ENCODE measurements at places on chromosomes 11 and 22. TPM values are rescaled to one million over a fixed set of nuclear protein-coding genes. Genes with fewer than 3 reads are reported as not detected.

FGF4 gene
- total RNA-seq = not detected

CDC42BPG gene
- total RNA-seq = under 0.01 TPM

KRTAP5-8 gene
- total RNA-seq = not detected

SAA4 gene
- not detected for total RNA-seq

OR51B2 gene
- not detected for total RNA-seq

MMP11 gene
- total RNA-seq = 15.4 TPM

CHST1 gene
- 0.59 TPM for total RNA-seq

FXYD6 gene
- not detected for total RNA-seq

TPH1 gene
- total RNA-seq = not detected

MS4A12 gene
- total RNA-seq = not detected

OR52I1 gene
- not detected for total RNA-seq

NCAM1 gene
- 14.2 TPM for total RNA-seq

IGF2 gene
- total RNA-seq = 1.5 TPM

OR10A2 gene
- not detected for total RNA-seq

SYT12 gene
- 0.14 TPM for total RNA-seq

ZP1 gene
- 0.60 TPM for total RNA-seq

MS4A3 gene
- not detected for total RNA-seq

SLC7A4 gene
- total RNA-seq = not detected

NXPE1 gene
- not detected for total RNA-seq

P2RY2 gene
- 0.30 TPM for total RNA-seq

MMP27 gene
- total RNA-seq = not detected

Data from smooth muscle cell of the umbilical artery (primary cell).